ENCODE measurements at places on chromosomes 12 and 14.

- peak; percentile 73 for DNase-seq
Observed at GRCh38 chr12:40010899-40011774, 94.7 kb downstream of the SLC2A13 start.

DNA sequence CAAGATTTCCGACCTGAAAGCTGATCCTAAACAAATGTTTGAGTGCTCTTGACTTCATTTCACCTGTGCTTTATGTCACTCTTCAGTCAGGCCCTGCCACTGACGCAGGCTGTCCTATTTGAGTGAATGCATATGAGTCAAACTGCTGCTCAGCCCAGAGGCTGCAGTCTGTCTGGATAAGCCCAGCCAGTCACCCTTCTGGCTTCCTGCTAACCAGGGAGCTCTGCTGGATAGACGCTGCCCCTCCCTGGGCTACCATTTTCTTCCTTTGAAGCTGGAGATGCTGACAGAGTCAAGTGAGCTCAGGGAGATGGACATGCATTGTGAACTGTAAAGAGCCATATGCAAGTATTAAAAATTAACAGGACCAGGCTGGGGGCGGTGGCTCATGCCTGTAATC lies 5.1 kb upstream of the TUNAR start:
- no peak for DNase-seq

DNA sequence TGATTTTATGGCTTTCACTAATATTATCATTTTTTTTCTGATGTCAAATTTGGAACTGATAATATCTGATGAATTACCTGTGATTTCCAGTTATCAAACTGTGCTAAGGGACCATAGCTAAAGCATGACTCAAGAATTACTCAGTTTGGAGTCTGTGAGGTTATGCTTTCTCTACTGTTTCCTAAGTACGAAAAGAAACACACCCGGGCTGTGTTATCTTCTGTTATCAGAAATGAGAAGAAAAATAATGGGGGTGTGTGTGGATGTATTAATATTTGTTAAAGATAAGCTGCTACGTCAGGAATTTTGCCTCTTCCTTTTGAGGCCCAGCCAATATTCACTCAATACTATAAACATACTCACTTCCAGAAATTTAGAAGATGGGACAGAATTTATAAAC lies 1401.9 kb upstream of the FLRT2 start:
- no peak for DNase-seq

GRCh38 chr12:44000309-44000952 lies 164.6 kb downstream of the TMEM117 start:
- peak; percentile 51 for DNase-seq
